Airway epithelial cell (primary cell): ENCODE measurements at places on chromosomes 3 and 15. TPM values are rescaled to one million over a fixed set of nuclear protein-coding genes. Genes with fewer than 3 reads are reported as not detected.

Gene KLHL25
- 5.2 and 7.1 TPM in 2 replicates for total RNA-seq

Gene WDR72
- not detected in 2 replicates for total RNA-seq

Gene PLA1A
- total RNA-seq, result not detected in 2 replicates

Gene CYP8B1
- total RNA-seq, result not detected in 2 replicates

Gene KBTBD13
- total RNA-seq, result not detected in 2 replicates

Gene LCTL
- not detected in 2 replicates for total RNA-seq

Gene RNU6-1
- not detected in 2 replicates for total RNA-seq

Gene RHCG
- total RNA-seq, result 274 and 296 TPM in 2 replicates

Gene IQCF5
- total RNA-seq, result not detected in 2 replicates

Gene SH2D7
- total RNA-seq, result not detected in 2 replicates

Gene P3H2
- total RNA-seq, result 5.3 and 5.4 TPM in 2 replicates

Gene RASGRP1
- 0.85 and 1.2 TPM in 2 replicates for total RNA-seq

Gene STAC
- 0.85 and 2.9 TPM in 2 replicates for total RNA-seq

Gene NOX5
- total RNA-seq, result 0.14 TPM in 1 of 2 replicates, not detected in the other

Gene C3orf38
- total RNA-seq, result 17.3 and 18.0 TPM in 2 replicates

Gene SHC4
- total RNA-seq, result 0.37 and 0.78 TPM in 2 replicates

Gene SLC35G2
- total RNA-seq, result 1.3 and 3.4 TPM in 2 replicates

Gene AQP9
- 0.21 TPM in 1 of 2 replicates, not detected in the other for total RNA-seq

Gene FURIN
- 96.0 and 106 TPM in 2 replicates for total RNA-seq

Gene ALDH1A2
- total RNA-seq, result not detected in 2 replicates

Gene RETNLB
- total RNA-seq, result not detected in 2 replicates

Gene EFCAB12
- total RNA-seq, result 0.07 TPM in 1 of 2 replicates, not detected in the other

Gene TRPC1
- total RNA-seq, result 2.5 and 3.7 TPM in 2 replicates

Gene CKMT1B
- total RNA-seq, result 86.0 and 112 TPM in 2 replicates

Gene AMOTL2
- 50.8 and 65.5 TPM in 2 replicates for total RNA-seq
